Epithelial cell of esophagus (primary cell): ENCODE measurements at places on chromosomes 7 and 10.

GRCh38 chr10:7707858-7708622 lies 4.9 kb downstream of the ITIH2 start:
- DNase-seq: no peak

GRCh38 chr7:148905093-148905666 lies 21.1 kb upstream of the EZH2 start:
- DNase-seq: no peak

DNA sequence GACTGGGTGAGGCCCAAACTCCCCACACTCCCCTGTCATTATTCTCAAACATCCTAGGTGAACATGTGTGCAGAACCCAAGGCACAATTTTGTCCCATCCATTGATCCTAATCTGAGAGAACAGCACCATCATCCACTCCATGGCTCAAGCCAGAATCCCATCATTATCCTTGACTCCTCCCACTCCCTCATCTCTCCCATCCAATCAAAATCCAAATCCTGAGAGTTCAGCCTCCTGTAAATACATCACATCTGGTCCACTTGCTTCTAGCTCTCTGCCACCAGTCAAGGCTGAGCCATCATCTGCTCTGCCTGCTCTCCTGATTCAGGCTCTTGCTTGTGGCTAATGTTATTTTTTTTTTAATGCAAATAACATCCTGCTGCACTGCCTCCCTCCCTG lies 75.9 kb upstream of the SLF2 start:
- no peak for DNase-seq

DNA sequence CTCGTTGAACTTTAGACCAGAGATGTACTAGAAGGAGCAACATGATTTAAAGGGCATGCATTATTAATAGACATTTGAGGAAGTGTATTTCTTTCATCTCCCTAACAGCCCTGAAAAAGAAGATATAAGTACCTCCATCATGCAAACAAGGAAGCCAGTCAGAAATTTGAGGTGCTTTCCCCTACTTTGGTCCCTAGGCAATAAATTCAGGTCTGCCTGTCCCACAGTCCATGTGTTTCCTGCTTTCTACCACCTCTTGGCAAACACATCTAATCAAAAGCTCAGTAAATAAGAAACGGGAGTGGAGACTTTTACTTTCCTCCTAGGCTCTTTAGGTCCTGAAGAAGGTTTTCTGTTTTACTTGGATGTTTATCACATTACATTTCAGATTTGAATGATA lies 5.2 kb upstream of the SEMA3C start:
- no peak for DNase-seq

DNA sequence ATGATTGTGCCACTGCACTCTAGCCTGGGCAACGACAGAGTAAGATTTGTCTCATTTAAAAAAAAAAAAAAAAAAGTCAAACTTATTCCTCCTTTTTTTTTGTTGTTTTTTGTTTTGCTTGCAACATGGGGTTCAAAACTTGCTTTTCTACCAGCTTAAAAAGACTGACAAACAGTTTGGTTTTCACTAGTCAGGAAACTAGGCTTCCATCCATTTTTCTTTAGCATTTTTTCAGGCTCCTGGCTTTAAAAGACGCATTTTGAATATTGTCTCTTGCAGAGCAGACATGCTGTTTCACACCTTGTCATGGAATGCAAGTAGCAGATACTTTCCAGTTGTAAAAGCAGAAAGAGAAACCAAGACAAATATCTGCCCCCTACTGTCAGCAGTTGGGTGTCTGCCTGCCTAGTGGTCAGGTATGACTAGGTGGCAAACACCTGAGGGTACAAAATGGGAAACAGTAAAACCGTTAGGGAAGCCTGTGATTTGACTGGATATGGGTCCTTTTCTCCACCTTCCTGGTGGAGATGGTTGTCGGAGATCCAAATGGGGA lies 139.9 kb downstream of the CCDC71L start:
- peak; percentile 23 for DNase-seq

DNA sequence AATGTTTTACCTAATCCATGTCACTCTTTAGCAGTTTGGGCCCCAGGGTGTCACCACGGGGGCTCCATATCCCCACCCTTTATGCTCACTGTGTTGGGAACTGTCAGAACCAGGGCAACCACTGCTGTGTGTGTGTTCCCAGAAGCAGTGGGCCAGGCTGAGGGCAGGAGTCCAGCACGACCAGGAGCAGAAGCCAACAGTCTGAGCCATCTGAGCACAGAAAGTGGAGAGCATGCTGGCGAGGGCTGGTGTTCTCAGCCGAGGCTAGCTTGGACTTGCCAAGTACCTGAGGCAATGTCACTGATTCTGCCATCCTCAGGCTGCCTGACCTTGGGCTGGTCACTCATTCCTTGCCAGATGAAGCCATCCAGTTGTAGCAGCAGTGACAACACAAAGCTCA lies 285.0 kb downstream of the BMPER start:
- peak; percentile 25 for DNase-seq

DNA sequence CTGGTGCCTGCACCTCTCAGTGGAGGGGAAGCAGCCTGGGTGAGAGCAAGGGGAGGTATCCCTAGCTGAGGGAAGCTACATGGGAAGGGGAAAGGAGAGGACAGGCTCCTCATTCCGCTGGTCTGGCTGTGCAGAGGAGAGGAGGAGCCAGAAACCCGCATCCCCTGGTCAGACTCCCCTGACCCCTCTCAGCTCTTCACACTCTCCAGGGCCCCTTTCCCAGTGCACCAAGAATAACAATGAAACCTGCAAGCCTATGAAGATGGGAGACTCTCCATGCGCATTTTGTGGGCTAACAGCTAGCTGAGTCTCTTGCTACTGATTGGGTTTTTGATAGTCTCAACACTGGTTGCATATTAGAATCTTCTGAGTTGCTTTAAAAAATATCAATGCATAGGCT lies 319.9 kb upstream of the COBL start:
- DNase-seq: no peak

DNA sequence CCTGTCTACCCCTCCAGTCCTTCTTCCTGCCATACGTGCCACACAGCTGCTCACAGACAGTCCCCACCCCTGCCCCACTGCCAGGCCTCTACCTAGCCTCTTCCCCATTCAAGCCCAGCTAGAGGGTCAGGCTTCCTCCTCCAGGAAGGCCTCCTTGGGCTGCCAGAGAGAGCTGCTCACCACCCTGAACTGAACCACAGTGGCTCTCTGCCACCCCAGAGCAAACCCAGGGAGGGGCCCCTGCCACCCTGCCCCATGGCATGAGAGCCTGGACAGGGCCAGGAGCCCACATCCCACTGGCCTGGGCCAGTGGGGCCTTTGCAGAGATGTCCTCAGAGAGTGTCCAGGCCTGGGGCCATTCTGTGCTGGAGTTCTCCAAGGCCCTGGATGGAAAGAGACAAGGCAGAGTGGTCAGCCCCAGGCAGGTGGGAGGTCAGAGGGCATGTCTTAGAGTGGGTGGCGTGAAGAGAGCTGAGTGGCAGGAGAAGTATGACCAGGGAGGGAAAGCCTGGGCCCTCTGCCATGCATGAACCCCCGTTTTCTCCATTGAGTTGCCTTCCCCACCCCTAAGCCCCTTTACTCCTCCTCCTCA lies 40.4 kb downstream of the TMEM270 start:
- no peak for DNase-seq

DNA sequence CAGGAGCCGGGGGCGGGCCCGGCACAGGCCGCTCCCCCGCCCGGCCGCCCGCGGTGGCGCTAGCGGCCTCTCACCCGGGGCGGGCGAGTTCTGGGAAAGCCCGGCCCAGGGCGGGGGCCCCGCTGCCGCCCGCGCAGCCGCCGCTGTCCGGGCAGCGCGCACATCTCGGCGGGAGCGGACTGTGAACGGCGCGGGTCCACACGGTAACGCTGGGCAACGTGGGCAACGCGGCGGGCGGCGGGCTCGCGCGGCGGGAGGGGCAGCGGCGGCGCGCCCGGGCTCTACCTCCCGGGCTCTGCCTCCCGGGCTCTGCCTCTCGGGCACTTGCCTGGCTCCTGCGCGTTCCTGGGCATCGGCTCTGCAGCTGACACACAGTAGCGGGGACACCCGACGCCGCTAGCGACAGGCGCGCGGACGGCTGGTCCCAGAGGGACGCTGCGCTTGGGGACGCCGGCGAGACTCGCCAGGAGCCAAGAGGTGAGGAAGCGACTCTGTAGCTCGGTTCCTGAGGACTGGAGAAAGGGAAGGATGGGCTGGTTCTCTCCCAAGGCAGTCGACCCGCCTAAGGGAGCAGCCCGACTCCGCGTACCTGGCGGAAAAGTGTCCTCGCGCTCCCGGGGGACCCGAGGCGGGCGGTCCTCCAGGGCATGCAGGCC lies at the start of gene PLCE1:
Gene PLCE1, plus strand, starts transcription at position 150 of the 656 bp plus-strand sequence. CDS start 37,116 bp downstream, outside the sequence.
- peak; percentile 22 for DNase-seq

DNA sequence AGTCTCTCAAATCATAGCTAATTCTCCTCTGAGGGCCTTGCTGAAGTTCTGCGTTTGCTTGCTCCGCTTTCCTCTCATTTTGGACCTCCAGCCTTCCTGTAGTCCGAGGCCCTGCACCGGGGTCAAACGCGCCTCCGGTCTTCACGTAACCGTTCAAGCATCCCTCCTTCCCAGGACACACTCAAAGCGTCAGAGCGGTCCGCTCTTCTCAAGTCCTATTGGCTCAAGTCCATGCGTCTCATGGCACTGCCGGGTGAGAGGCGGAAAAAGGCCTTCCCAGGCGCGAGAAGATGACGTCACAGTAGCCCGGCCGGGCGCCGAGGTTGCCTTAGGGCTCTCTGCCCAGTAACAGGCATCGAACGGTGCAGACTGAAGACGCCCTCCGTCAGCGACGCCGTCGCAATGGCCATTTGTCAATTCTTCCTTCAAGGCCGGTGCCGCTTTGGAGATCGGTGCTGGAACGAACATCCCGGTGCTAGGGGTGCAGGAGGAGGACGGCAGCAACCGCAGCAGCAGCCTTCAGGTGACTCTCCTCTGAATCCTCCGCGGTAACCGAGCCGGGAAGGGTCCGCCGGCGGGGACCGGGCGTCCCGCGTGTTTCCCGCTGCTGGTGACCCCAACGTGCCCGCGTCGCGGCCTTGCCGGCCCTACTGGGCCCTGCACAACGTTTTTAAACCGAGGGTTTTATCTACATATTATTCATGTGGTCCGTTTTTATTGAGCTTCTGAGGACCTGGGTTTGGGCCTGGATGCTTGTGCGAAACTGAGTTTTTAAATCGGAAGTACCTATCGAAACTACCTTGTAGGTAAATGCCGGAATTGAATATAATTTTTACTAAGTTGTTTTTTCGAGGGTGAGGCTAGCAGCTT lies at the start of gene NUP42:
Gene NUP42, plus strand, starts transcription at position 365 of the 870 bp plus-strand sequence. Its CDS starts 38 bp downstream, at position 403.
- peak; percentile 99 for DNase-seq

DNA sequence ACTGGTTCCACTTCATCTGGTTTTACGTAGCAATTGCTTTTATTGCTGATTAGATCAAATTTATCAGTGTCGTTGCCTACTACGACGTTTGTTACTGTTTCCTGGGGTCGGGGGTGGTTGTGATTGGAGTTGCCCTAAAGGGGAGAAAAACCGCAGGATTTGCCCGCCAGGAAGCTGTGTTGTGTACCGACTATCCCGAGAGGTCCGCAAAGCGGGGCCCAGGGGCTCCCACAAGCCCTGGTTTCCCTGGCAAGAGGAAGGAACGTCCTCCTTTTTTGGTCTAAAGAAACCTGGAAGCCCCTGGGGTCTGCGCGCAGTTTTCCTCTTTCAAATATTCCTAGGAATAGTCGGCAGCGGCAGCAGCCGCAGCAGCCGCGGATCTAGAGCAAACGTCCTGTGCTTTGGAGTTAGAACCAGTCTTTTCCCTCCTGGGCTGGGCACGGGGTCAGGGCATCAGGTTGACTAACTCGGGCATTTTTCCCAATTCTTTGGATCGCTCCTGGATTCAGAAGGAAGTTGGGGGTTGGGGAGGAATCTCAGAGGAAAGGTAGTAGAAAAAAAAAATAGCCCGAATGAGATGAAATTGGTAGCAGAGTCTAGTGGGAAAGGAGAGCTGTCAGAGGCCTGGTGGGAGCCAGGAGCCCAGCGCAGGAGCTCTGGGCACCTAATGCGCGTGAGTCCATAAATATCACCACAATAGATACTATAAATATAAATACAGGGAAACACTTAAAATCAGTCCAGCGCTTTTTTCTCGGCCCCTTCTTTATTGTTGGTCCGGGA lies 4.6 kb downstream of the VAX1 start:
- no peak for DNase-seq

GRCh38 chr10:47114680-47115186 lies 185.3 kb upstream of the GDF10 start:
- no peak for DNase-seq

- peak; percentile 77 for DNase-seq
These were observed 630 bp downstream of the RSBN1L start for GRCh38 chr7:77696643-77697534.

DNA sequence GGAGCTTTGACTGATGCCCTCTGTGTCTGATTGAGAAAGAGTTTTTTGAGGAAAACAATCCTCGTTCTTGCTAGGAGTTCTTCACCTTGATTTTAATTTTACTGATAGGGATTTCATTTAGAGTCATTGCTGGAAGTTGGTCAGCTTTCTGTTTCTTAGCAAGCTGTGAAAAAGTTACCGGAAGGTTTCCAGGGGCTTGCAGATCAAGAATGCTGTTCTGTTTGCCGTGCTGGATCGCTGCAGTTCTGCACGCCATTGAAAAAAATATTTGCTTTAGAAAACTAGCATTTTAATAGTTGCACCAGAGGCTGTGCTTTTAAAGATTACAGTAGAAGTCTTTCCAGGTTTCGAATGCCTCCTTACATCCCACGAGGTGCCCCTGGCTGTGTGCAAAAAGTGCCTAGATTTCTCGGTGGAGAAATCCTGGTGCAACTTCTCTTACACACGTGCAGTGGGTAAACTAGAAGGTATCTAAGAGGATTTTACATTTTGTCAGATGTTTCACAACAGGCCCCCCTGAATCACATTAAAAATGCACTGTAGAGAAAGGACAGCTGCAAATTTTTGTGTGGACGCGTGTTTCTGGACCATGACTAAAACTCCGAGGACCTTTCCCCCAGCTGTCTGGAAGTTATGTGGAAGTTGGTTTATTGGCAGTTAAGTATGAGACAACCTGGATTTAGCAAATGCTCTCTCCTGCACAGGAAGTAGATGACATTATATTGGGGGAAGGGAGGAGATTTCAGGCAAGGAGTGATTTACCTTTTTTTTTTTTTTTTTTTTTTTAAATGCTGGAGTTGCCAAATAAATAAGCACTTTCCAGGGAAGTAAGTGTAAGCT lies 5.8 kb downstream of the TCF7L2 start:
- peak; percentile 58 for DNase-seq

GRCh38 chr10:31999070-31999660 lies 57.1 kb downstream of the KIF5B start:
- DNase-seq: no peak

DNA sequence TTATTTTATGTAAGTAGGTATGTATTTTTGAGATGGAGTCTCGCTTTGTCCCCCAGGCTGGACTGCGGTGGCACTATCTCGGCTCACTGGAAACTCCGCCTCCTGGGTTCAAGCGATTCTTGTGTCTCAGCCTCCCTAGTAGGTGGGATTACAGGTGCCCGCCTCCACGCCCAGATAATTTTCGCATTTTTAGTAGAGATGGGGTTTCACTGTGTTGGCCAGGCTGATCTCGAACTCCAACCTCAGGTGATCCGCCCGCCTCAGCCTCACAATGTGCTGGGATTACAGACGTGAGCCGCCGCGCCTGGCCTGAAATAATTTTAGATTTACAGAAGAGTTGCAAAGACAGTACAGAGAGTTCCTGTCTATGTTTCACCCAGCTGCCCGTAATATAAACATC lies 37.5 kb downstream of the PFKFB3 start:
- no peak for DNase-seq

- peak; percentile 27 for DNase-seq
These were observed 260.7 kb upstream of the PRKCQ start for GRCh38 chr10:6840766-6841165.
